ENCODE measurements at places on chromosomes 2 and 18.

DNA sequence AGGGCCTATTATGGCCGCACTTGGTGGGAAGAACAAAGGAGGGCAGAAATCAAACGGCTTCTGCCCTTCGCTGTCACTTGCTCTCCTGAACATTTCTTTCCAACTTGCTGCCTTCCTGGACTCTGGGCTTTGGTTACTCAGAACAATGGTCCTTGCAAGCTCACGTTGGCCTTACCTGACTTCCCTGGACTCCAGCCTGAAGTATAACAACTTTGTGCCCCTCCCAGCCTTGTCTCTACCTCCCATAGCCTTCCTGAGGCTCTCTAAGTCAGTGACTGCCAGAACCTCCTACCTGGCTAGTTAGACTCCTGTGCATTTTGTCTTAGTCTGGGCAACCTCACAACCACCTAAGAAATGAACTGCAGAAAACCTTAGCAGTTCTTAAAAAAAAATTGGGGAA, 30.2 kb upstream of the ITPRID2 start:
- DNase-seq = no peak

DNA sequence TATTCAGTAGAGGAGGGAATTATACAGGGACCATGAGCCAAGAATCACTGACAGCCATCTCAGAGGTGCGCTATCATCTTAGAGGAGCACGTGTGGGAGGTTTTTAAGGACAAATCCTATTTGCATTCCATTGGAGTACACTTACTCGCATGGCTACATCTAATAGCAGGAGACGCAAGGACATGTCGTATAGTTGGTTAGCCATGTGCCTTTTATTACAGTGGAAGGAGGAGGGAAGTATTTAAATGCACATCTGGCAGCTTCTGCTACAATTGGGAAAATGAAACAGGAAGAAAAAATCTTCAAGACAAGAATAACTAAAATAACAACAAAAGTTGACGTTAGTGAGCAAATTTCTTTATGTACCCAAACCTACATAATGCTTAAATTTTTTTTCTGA, 86.5 kb upstream of the UGP2 start:
- no peak for DNase-seq

DNA sequence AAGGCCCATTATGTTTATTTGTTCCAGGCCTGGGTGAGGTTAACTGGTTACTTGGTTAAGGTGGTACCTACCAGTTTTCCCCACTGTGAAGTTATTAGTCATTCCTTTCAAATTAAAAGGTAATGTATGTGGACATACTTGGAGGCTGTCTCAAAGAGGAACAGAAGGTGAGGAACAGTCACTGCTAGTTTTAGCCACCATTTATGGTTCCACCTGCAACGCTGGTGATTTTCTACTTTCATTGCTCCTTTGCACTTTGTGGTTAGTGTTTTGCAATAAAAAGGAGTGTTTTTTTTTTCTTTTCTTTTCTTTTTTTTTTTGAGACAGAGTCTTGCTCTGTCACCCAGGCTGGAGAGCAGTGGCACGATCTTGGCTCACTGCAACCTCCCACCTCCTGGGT, 6.1 kb upstream of the ST6GAL2 start:
- no peak for DNase-seq

DNA sequence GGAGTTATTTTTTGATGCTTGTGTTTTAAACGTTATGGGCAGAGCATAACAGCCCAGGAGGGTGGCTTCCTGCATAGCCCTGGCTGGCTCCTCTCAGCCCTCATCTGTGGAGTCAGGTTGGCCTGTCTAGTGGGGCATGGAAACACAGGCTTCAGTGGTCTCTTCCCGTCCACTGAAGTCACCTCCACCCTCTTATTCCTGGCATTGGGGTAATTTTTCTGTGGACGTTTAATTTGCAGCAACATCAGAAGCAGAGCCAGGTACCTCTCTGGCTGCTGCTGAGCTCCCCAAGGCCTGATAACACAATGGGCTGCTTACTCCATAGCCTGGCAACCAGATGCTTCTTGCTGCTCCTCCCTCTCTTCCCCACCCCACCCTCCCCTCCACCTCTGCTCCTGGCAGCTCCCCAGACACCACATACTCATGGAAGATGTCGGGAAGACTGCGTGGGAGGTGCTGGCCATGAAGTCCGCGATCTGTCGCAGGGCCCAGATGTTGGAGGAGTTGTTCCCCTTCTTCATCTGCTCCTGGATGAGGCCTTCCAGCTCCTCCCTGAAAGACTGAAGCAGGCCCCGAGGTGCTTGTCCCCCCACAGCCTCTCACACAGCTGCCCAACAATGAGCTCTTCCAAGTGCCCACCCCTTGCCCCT, 64.0 kb downstream of the ADD2 start:
- DNase-seq = no peak

DNA sequence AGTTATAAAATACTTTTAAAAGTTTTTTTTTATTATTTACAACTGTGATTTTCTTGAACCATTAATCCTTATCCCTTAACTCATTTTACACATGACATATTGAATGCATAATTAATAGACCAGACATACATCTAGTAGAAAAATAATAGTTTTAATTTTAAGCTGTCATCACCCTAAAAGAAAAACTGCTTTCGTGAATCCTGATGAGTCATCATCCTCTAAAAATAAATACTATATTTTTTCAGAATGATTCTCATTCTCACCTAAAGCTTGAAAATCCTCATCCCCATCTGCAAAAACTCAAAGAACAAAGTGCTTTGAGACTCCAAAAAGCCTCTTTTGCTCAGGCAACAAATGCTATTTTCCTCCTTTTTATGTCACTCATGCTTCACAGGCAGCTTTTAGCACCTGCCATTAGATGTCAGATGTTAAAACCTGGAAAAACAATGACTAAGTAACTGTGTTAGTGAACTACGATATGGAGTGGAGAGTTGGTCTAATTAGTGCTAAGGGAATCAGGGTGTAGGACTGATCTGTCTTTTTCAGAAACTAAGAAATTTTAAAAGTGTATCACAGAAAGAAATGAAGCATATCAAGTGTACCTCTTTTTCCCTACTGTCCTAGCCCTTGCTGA, 297.6 kb downstream of the TMX3 start:
- DNase-seq = no peak

GRCh38 chr2:74199871-74200305, 1.5 kb downstream of the MTHFD2 start:
- DNase-seq = no peak

GRCh38 chr2:17749753-17750438, 3.7 kb downstream of the SMC6 start:
- DNase-seq = no peak

- DNase-seq = no peak
Observed at GRCh38 chr2:216920143-216920876, 60.4 kb upstream of the TNP1 start.

GRCh38 chr2:68643011-68643873, at the start of gene PROKR1:
Gene PROKR1, plus strand, starts transcription at chr2:68643579. Its CDS starts 2,243 bp downstream, at chr2:68645822.
- DNase-seq = no peak

- no peak for DNase-seq
Observed at GRCh38 chr2:191565647-191566198, 112.2 kb upstream of the NABP1 start.

DNA sequence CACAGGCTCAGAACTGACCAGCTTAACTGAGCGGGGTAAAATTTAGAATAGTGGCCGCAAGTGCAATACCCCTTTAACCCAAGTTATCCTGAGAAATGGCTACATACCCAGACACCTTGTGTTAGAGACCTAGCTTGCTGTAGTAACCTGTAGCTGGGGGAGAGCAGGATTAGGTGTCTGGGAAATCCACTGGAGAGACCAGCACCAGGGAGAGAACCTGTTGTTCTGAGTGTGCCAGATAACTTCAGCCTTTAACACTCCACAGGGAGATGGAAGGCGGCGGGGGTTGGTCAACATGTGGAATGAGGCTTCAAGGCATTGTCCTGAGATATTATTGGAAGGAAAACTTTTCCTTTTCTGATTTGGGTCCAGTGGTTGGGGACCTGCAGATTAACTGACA, 356.0 kb downstream of the PTPRM start:
- DNase-seq = no peak

GRCh38 chr2:235690809-235691450, 197.1 kb downstream of the AGAP1 start:
- DNase-seq = no peak

- DNase-seq = no peak
Observed at GRCh38 chr2:204213588-204213987, 277.0 kb downstream of the ICOS start.

DNA sequence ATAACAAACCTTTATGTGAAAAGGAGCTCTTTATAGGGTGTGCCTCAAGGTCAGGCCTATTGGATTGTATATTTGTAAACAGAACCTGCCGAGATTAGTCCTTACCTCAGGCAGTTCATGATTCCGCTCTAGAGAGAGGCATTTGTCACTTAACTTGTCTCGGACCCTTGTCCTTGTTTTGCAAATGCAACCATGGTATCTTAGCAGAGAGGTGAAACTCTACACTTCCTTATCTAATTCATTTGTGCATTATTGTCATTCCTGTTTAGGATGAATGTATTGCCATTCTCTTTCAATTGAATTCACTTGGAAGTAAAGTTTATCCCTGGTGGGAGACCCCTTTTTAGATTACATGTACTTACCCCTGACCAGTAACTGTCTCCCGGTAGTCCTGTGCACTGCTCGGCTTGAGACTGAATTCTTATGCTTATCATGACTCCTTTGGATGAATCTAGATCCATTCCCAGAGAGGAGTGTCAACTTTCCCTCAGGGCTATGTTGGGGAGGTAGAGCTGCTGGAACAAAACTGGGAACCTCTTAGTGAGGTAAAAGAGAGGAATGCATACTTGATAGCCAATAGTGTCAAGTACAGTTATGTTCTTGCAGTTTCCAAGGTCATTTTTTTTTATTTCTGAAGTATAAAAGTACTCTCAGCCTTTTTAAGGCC, 46.6 kb downstream of the SGPP2 start:
- DNase-seq = no peak

GRCh38 chr18:63457977-63458376, 18.8 kb upstream of the SERPINB5 start:
- no peak for DNase-seq

GRCh38 chr2:133957724-133958480, 296.0 kb upstream of the MGAT5 start:
- DNase-seq = no peak

DNA sequence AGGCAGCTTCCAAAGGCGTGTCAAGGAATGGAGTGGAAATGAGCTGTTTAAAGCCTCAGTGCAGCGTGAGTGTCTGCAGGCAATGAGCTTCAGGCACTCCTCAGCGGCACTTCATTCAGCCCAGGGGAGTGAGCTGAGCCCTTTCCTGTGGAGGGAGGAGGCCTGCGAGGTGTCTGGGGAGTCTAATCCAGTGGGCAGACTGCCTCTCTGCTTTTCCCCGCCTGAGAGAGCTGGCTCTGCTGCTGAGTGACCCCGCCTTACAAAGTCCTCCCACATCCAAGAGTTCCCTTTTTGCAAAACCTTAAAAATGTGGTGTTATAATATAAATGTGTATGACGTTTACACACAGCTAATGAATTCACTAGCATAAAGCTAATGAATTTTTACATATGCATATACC, 7.0 kb upstream of the LDLRAD4 start:
- DNase-seq = no peak

- DNase-seq = no peak
Observed at GRCh38 chr18:48622911-48623431, 84.1 kb downstream of the CTIF start.

GRCh38 chr2:215120401-215120800, 18.0 kb downstream of the ABCA12 start:
- no peak for DNase-seq

- no peak for DNase-seq
Observed at GRCh38 chr2:138112536-138112935, 148.3 kb downstream of the HNMT start.

- DNase-seq = no peak
Observed at GRCh38 chr18:21315741-21316197, 73.7 kb downstream of the GREB1L start.

DNA sequence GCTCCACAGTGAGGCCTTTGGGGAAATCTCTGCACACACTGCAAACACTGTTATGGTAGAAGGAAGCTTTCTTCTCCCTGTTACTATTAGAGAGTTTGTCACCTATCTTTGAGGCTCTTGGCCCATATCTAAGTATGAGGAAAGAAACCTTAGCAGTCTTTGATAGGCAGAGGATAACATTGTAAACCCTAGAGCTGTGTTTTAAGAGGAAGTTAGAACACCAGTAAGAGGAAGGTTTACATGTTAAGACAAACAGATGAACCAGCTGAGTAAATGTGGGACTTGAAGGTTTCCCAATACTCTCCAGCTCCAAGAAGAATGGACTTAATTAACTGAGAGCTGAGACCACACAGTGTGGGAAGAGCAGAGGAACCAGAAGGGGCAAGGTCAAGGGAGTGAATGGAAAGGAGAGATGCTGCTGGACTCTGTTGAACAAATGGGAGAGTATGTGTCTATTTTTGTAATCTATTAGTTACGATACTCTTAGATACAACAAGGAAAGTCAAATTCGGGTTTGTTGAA, 257.0 kb downstream of the DPP10 start:
- no peak for DNase-seq

DNA sequence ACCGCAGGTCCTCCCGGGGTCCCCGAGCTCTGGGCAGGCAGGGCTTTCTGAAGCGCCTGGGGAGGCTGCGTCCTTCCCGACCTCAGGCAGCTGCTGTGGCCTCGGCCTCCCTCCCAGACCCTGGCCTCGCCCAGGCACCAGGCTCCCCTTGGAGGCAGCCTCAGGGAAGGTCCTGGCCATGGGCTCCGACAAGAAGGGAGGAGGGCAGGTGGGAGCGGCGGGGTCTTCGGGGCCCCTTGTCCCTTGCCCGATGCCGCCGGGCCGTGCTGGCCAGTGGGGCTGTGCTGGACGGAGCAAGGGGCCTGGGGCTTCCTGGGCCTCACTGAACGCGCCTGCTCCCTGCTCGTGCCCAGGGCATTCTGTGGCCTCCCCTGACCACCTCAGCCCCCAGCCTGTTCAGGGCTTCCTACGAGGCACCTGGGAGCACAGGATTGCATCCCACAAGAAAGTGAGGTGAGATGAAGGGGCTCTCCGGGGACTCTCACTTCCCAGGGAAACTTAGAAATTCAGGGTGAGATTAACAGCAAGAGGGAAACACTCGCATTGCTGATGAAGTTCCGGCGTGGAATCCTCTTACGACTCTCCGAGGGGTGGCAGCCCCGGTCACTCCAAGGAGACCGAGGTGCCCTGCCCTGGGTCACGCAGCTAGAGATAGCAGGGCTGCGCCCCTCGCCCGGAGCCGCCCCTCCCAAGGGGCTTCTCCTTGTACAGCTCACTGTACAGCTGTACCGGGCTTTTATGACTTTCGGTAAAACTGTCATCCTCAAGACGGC, 778 bp downstream of the MFSD2B start:
- no peak for DNase-seq

- no peak for DNase-seq
Observed at GRCh38 chr18:48028696-48029095, 98.2 kb upstream of the SMAD2 start.

DNA sequence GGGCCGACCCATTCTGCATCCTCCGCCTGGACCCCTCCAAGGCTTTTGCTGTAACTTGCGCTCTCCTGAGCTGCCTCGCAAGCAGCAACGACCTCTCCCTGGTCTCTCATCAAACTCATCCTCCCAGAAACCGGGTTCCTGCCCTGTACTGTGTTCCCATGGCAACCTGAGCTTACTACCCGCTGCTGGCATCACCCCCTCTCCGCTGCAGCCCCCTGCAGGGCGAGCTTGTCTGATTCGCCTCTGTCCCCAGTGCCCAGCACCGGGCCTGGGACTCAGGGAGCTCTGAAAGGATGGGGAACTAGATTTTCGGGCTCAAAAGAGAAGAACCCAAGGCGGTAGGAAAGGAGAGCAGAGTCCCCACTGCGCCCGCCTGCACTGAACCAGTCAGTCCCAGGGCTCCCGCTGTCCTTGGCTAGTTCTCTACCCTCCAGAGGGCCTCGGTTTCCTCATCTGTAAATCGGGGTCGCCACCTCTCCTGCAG, 463 bp downstream of the HS1BP3 start:
- no peak for DNase-seq

All from nucleus accumbens (tissue), 56 donors.